ENCODE measurements at places on chromosomes 12 and 14. TPM values are rescaled to one million over a fixed set of nuclear protein-coding genes. Genes with fewer than 3 reads are reported as not detected.

Gene POTEM
- total RNA-seq = not detected

Gene RIMBP2
- total RNA-seq = not detected

Gene RERGL
- total RNA-seq = 1.2 TPM

Gene NXPH4
- 0.70 TPM for total RNA-seq

Gene PTGDR
- 0.89 TPM for total RNA-seq

Gene COL2A1
- not detected for total RNA-seq

Gene RNASE3
- not detected for total RNA-seq

Gene C12orf50
- 0.11 TPM for total RNA-seq

Gene MMP19
- total RNA-seq = 3.4 TPM

Gene STAB2
- 0.05 TPM for total RNA-seq

GRCh38 chr12:10331642-10332239 lies 24.1 kb downstream of the KLRD1 start:
- no peak for DNase-seq

DNA sequence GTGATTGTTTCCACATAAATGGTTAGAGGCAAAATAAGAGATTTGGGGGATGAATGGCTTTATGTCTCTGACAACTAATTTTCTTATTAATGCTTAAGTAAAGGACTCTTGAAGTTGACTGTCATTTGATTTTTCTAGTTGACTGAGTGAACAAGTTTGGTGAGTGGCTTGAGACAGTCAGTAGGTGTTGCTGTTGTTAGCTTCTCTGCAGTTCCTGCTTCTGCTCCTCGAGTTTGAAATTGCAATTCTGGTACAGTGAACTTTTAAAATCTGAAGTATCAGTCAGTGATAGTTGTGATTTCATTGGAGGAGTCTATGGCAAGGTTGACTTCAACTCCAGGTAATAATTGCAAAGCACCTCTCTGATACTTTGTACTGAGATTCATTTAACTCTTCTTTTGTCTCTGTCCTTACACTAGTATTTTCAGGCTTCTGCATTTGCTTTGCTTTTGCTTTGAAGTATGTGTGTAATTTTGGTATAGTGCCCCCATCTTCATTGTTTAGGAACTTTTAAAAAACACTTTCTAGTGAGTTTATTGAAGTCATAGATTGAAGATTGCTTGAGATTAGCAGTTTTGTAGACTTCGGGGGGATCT lies 415.5 kb downstream of the PCNX1 start:
- DNase-seq = no peak

GRCh38 chr12:51622564-51622963 lies 31.5 kb downstream of the SCN8A start:
- no peak for DNase-seq

GRCh38 chr12:62438098-62438692 lies 28.4 kb upstream of the MON2 start:
- no peak for DNase-seq

DNA sequence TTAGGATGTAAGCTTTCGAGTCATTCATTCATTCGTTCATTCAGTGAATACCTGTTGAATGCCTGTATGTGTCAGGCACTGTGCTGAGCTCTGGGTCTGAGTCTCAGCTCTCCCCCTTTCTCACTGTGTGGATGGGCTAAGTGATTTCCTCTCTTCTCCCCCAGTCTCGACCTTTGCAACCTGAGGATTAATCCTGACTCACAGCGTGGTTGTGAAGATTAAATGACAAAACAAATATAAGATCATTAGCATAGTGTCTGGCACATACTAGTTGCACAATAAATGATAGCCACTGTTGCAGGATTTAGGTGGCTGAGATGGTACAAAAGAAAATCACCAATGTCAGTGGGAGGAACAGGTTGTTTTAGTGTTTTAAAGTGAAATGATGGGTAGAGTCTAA lies 136.7 kb downstream of the GPR135 start:
- no peak for DNase-seq

DNA sequence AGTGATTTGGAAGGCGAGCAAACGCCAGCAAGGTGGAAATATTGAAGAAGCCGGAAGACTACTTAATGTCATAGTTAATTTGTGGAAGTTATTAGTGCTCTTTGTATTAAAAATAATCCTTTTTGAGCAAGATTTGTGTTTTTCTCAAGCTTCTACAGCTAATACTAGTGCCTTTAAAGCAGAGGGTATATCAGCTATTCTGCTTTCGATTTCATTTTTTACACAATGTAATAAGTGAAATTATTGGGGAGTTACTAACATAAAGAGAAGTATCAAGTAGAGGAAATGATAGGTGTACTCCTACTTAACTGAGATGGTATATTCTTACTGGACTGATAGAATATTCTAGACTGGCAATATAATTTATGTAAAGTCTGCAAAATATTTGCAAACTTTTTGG lies 392.4 kb upstream of the DCN start:
- DNase-seq = no peak

DNA sequence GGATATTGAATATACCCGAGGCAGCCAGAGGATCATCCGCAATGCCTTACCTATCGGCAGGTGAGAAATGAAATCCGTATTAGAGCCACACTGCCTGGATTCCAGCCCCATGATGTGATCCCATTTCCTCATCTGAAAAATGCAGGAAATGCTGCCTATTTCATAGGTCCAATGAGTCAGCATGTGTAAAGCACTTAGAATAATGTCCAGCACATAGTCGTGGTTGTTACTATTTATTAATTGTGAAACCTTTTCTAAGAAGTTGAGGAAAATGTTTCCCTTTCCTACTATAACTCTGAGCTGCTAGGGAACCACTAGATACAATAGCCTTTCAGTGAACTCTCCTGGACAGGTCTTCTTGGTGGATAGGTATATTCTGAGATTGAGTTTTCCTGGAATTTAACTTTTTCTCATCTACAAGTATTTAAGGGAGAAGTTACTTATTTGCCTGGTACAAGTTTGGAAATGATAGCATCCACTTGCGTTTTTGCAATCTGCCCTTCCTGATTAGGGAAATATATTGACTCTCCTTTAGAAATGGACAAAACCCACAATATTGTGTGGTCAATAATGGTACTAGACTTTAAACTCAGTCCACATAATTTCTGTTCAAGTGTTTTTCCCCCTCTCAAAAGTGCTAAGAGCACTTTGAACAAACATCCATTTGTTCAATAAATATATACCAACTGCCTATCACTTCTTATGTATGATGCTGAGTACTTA lies 12.2 kb downstream of the POLR3B start:
- DNase-seq = no peak

GRCh38 chr14:65287264-65288131 lies 125.0 kb upstream of the FUT8 start:
- DNase-seq = no peak

GRCh38 chr12:82893896-82894295 lies 207.2 kb downstream of the TMTC2 start:
- no peak for DNase-seq

DNA sequence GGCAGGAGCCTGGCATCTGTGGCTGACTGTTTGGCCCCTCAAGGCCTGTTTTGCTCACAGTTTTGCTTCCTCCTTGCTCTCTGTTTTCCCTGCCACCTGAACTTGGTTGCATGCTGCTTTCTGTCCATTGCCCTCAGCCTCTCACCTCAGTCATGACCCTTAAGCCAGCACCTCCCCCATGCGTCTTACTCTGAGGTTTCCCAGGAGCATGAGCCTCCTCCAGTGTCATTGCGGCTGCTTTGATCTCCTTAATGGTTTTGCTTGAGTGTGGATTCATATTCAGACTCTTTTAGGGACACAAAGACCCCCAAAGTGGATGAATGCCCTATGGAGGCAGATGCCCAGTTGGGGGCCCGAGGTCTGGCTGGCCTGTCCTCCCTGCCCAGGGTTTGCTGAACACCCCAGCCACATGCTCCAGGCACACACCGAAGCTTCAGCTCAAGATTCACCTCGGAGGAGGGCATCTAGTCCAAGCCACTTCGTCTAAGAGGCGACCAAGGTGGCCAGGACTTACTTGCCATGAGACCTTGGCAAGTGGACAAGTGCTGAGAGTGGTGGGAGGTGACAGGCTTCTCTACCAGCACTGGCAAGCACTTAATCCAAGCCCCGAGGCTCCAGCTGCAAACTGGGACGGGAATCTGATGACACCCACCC lies 95.4 kb upstream of the DIO3 start:
- no peak for DNase-seq

GRCh38 chr12:118513611-118514010 lies 137.3 kb downstream of the SUDS3 start:
- no peak for DNase-seq

DNA sequence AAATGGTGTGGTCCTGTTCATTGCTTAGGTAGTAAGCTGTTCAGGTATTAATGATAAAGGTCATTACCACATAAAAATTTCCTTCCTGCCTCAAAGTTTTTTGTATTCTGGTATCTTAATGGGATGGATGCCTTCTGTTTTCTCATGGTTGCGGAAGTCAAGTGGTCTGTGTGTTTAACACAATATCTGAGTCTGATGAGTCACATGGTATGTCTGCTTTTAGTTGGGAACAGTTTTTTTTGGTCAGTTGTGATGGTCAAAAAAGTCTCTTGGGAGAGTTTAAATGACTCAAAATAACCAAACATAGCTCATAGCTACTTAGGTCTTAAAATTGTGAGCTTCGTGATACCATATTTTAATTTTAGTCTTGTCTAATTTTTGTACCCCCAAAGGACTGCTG lies 40.7 kb downstream of the STK38L start:
- DNase-seq = no peak

DNA sequence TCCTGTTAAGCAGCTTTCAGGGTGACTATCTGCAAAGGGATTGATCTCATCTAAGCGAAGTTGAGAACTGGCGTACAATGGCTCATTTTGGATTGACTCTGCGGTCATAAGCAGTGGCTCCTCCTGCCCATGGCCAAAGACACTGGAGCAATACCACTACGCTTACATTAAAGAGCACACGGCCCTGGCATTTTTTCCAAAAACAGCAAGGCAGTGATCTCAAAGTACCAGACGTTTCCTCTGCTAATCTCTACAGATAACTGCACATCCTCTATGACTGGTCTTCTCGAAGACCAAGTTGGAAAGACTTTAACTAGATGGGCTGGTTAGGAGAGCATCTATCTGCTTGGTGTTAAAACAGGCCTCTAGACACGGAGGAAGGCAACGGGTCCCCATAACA lies 2.7 kb downstream of the PITPNM2 start:
- no peak for DNase-seq

- DNase-seq = no peak
Observed at GRCh38 chr12:67714648-67715047, 66.1 kb downstream of the DYRK2 start.

GRCh38 chr14:89214221-89214965 lies 202.6 kb downstream of the FOXN3 start:
- peak; percentile 79 for DNase-seq

DNA sequence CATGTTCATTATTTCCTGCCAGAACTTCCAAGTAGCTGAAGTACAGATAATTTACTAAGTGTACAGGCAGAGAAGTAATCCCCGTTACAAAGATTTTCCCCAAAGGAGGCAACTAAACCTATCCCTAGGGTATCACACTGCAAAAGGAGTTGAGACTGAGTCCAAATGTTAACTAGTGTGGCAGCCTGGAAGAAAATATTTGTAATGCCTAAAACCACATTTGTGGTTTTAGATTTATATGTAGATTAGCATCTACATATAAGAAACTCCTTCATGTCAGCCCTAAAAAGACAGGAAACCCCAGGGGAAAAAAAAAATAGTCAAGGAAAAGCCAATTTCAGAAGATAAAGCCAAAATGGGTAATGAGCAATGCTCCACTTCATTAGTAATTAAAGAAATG lies 1.4 kb upstream of the RNASE12 start:
- DNase-seq = no peak

- no peak for DNase-seq
Observed at GRCh38 chr14:94278731-94279130, 14.3 kb downstream of the SERPINA10 start.

- no peak for DNase-seq
Observed at GRCh38 chr12:98514982-98515286, 456 bp upstream of the TMPO start.

GRCh38 chr14:78933166-78933565 lies 763.0 kb downstream of the NRXN3 start:
- DNase-seq = no peak
